ENCODE measurements at places on chromosomes 2 and 18.

GRCh38 chr18:70491734-70492348 lies 203.0 kb downstream of the SOCS6 start:
- DNase-seq, result no peak
- H3K4me1 ChIP-seq, result no peaks in the 10 kb centered on the region
- no peaks in the 10 kb centered on the region for H3K36me3 ChIP-seq
- H3K4me3 ChIP-seq, result no peak overlapping the region

- H3K36me3 ChIP-seq, result no peaks in the 10 kb centered on the region
- peaks cover 91% of the 10 kb centered on the region for H3K4me1 ChIP-seq
- peak overlapping the region; percentile 98 for H3K27ac ChIP-seq
- H3K27me3 ChIP-seq, result no peaks in the 10 kb centered on the region
- no peak overlapping the region for H3K4me3 ChIP-seq
Measured at GRCh38 chr2:109471658-109472057, 142.1 kb downstream of the SEPTIN10 start.

DNA sequence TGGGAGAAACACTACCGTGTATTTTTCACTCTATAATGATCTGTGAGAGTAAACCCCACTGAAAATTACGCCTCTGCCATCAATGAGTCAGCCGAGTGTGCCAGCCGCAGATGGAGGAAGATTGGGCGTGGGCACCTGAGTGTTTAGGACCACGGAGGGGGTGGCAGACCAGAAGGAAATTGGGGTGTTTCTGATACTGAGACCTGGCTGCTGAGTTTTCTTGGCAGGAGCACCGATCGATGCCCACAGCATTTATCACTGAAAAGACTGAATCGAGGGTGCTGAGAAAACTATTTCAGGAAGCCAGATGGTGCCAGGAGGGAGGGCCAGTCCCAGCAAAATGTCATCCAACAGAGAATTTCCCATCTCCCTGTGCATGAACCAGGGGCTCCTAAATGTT lies 91.9 kb upstream of the TPO start:
- H3K27ac ChIP-seq, result no peak overlapping the region
- H3K36me3 ChIP-seq, result no peaks in the 10 kb centered on the region
- no peak for DNase-seq

DNA sequence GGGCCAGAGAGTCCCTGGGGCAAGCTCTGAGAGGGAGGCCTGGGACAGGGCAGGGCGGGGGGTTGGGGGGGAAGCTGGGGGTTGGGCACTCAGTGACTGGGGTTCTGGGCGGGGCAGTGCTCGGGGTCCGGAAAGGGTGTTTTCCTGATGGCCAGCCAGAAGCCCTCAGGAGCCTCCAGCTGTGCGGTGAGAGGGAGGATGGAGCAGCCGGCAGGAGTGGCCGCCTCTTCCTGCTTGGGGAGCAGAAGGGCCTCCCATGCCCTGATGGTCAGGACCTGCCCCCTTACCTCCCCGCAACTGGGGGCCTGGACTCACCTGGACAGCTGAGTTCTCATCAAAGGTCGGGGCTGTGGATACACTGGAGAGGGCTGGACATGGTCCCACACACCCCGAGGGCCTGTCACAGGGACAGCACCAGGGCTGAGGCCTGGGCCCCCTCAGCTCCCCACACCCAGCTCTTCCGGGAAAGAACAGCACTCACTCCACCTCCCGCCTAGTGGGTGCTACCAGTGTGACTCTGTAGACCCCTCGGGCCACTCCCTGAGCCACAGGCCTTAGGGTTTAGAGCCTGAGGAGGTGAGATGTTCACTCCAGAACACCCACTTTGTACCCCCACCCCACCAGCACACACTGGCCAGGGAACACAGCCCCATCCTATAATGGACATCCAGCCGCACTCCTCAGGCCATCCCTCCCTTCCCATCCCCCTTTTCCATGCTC lies 6.7 kb downstream of the SFTPB start:
- peaks cover 1% of the 10 kb centered on the region for H3K36me3 ChIP-seq
- H3K4me1 ChIP-seq, result peaks cover 8% of the 10 kb centered on the region
- no peak for DNase-seq
- no peak overlapping the region for H3K4me3 ChIP-seq

DNA sequence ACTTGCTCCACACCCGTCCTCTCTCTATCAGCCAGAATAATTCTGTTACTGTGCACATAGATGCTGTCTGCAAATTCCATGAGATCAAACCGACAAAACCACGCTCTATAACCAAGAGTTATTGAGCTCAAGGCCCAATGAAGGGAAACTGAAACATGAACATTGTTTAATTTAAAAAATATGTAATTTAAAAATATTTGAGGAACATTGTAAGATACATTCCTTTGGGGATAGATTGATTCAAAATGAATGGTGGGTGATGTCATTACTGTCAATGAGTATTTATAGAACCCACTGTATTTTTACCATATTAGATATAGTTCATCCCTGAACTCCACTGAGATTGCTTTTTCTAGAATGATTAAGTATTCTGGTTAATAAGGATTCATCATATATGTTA lies 50.4 kb downstream of the NCKAP5 start:
- DNase-seq, result no peak
- no peaks in the 10 kb centered on the region for H3K27me3 ChIP-seq
- peaks cover 18% of the 10 kb centered on the region for H3K4me1 ChIP-seq
- no peak overlapping the region for H3K4me3 ChIP-seq
- H3K27ac ChIP-seq, result peak overlapping the region; percentile 52

DNA sequence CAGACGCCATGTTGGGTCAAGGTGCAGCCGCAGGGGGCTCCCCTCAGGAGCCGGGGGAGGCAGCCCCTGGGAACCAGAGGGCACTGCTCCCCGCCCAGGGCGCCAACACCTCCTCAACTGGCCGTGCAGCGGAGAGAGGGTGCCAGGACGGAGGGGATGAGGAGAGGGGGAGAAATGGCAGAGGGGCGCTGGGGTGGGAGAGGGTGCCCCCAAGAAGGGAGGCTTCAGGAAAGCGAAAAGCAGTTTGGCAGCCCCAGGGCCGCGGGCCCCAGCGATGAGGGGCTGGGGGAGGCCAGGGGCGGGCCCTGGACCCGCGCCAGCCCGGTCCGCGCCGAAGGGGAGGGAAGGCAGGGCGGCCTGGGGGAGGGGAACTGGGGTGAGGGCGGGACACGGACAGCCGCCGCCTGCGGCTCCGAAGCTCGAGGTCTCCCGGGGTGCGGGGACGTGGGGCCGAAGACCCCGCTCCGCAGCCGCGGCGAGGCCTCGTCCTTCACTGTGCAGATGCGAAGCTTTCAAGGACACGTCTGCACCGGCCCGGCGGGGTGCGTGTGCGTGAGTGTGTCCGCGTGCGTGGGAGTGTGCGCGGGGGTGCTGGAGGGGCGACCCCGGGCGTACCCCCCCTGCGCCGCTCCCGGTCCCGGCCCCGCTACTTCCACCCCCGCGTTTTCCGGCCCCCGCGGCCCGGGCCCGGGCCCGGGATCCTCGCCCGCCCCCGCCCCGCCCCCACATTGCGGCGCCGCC lies 1.4 kb downstream of the DNMT3A start:
- DNase-seq, result no peak
- peak overlapping the region; percentile 58 for H3K4me3 ChIP-seq
- H3K27me3 ChIP-seq, result no peaks in the 10 kb centered on the region
- H3K27ac ChIP-seq, result no peak overlapping the region
- no peaks in the 10 kb centered on the region for H3K36me3 ChIP-seq
- no peaks in the 10 kb centered on the region for H3K4me1 ChIP-seq

- no peak for DNase-seq
- H3K36me3 ChIP-seq, result no peaks in the 10 kb centered on the region
- no peaks in the 10 kb centered on the region for H3K27me3 ChIP-seq
Measured at GRCh38 chr18:68176901-68177300, 538.0 kb downstream of the TMX3 start.

GRCh38 chr2:130807659-130808385 lies 28.9 kb upstream of the ARHGEF4 start:
- H3K4me3 ChIP-seq, result no peak overlapping the region
- peaks cover 35% of the 10 kb centered on the region for H3K27me3 ChIP-seq
- H3K27ac ChIP-seq, result no peak overlapping the region
- DNase-seq, result peak; percentile 53

DNA sequence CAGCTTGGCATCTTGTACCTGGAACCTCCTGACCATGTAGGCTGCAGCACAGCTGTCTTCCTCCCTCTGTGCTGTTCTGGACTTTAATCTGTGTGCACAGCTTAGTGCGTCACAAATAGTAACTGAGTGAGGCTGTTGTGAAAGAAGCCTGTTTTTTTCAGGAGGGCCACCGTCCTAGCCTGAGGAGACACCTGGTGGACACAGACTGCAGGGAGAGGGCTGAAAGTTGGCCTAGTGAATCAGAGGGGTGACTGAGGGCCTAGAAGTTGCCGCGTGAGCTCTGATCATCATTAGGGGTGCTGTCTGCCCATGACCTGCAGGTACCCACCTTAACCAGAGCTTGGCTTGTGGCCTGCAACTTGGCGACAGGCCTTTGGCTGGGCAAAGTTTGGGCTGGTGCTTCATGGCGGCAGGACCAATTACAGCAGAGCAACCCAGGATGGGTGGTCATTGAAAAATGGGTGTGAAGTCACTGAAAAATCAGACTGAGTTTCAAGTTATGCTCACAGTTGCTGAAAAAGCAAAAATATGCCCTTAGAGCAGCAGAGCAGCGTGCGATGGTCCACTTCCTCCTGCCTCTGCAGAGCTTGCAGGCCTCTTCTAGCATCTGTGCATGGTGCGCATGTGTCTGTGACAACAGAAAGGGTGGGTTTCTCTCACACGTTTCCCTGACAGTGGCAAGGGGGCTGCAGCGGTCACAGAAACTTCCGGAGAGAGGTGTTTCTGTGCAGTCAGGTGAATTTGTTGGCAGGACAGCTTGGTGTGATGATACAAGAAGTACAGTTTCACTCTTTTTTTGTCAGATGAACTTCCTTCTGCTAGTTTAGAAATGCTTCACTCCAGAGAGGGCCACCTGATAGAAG lies 9.6 kb downstream of the GDF7 start:
- no peak for DNase-seq
- H3K4me3 ChIP-seq, result no peak overlapping the region
- no peak overlapping the region for H3K27ac ChIP-seq
- peaks cover 4% of the 10 kb centered on the region for H3K36me3 ChIP-seq

DNA sequence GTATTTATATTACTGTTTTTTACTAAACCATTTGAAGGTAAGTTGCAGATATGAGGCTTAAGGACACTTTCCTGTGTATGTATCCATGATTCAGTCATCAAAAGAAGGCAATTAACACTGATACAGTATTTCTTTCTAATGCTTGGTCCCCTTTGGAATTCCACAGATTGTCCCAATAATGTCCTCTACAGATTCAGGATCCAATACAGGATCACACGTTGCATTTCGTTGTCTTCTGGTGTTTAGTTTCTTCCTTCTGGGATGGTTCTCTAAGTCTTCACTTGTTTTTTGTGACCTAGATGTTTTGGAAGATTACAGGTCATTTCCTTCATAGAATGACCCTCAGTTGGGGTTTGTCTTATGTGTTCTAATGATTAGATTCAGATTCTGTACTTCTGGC lies 40.0 kb downstream of the NPAS2 start:
- no peak for DNase-seq
- no peaks in the 10 kb centered on the region for H3K36me3 ChIP-seq
- no peak overlapping the region for H3K27ac ChIP-seq
- H3K4me1 ChIP-seq, result peaks cover 28% of the 10 kb centered on the region
- H3K4me3 ChIP-seq, result no peak overlapping the region

DNA sequence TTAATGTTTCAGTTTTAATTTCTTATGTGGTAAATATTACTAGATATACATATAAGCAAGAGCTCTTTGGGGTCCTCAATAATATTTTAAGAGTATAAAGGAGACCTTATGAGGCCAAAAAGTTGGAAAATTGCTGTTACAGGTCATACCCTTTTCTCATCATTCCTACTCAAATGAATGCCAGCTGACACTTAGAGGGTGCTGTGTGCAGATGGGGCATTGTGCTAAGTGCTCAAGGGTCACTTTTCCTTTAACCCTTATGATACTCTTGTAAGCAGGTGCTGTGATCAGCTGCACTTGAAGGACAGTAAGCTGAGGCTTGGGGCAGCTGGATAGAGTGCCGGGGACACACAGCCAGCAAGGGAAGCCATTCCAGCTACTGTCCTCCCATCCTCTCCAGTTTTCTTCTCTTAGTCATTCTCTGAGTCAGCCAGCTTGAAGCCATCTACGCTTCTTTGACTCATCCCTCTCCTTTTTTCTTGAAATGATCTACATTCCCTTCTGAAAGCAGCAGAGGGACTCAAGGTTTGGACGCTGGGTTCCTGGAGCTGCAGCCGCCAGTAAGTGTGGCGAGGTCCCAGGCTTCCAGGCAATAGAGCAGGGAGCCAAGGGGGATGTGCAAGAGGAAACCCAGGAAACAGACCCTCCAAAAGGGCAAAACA lies 42.0 kb upstream of the CREB1 start:
- DNase-seq, result no peak
- peaks cover 2% of the 10 kb centered on the region for H3K36me3 ChIP-seq
- peak overlapping the region; percentile 71 for H3K27ac ChIP-seq
- H3K4me3 ChIP-seq, result no peak overlapping the region
- H3K27me3 ChIP-seq, result no peaks in the 10 kb centered on the region

- peaks cover 21% of the 10 kb centered on the region for H3K4me1 ChIP-seq
- no peaks in the 10 kb centered on the region for H3K27me3 ChIP-seq
- H3K36me3 ChIP-seq, result peaks cover 3% of the 10 kb centered on the region
- H3K27ac ChIP-seq, result no peak within 1 kb of the TSS
- DNase-seq, result no peak
Measured at GRCh38 chr2:24049485-24050021, at the start of gene FKBP1B. Gene FKBP1B, plus strand, starts transcription at chr2:24049741. Its CDS starts 109 bp downstream, at chr2:24049850.

DNA sequence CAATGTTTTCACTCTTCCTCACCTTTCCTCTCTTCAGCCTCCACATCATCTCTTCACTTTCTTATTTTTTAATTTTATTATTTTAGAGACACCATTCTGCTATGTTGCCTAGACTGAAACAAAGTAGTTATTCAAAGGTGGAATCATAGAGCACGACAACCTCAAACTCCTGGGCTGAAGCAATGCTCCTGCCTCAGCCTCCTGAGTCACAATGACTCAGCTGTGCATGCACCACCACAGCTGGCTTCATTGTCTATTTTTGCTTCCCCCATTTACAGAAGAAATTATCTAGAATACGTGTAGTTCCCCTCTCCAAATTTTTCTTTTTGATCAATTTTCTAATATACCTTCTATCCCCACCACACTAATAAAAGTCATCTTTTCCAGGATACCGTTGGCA lies 911.5 kb upstream of the SOX11 start:
- no peaks in the 10 kb centered on the region for H3K27me3 ChIP-seq
- DNase-seq, result no peak
- H3K4me3 ChIP-seq, result no peak overlapping the region
- no peak overlapping the region for H3K27ac ChIP-seq
- no peaks in the 10 kb centered on the region for H3K4me1 ChIP-seq

DNA sequence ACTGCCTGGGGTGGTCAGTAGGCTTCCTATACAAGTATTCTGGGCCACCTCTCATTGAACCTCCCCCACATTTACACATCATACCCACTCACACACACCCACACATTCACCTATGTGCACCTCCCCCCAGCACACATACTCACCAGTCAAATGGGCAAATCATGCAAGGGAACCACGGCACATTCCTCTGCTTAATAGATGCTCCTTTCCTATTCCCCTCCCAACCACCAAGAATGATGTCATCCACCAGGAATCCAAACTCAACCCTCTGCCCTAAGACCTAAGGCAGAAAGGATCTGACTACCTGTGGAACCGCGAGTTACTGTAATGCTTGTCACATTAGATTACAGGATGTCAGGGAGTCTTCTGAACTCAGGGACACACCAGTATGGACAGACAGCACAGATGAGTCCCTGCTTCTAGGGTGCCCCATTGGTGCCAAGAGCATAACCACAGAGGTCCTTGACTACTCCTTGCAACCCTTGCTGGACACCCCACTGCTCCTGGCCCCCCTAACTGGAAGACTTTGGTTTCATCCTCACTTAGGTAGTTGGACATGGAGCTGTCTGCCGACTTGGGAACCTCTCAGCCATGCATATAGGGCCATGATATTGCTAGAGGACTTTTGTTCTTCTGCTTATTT lies 21.5 kb upstream of the CAB39 start:
- H3K36me3 ChIP-seq, result no peaks in the 10 kb centered on the region
- H3K27me3 ChIP-seq, result no peaks in the 10 kb centered on the region
- DNase-seq, result no peak
- H3K4me1 ChIP-seq, result peaks cover 11% of the 10 kb centered on the region
- H3K27ac ChIP-seq, result no peak overlapping the region
